Activated naive CD4-positive, alpha-beta T cell treated with anti-CD3 and anti-CD28 coated beads for 36 hours (primary cell): ENCODE measurements at places on chromosomes 12 and 14. TPM values are rescaled to one million over a fixed set of nuclear protein-coding genes. Genes with fewer than 3 reads are reported as not detected.

Gene CCDC38
- 0.49 TPM for total RNA-seq

Gene KRT6C
- not detected for total RNA-seq

Gene SMCO2
- 0.22 TPM for total RNA-seq

Gene SALL2
- 3.1 TPM for total RNA-seq

Gene CLEC1B
- total RNA-seq = not detected
